B cell (primary cell): ENCODE measurements at places on chromosomes 6 and 20. TPM values are rescaled to one million over a fixed set of nuclear protein-coding genes. Genes with fewer than 3 reads are reported as not detected.

TCF15 gene
- polyA plus RNA-seq: not detected in 2 replicates

TNFAIP3 gene
- polyA plus RNA-seq: 86.2 and 177 TPM in 2 replicates

CAGE1 gene
- 0.13 and 0.25 TPM in 2 replicates for polyA plus RNA-seq

LST1 gene
- 29.4 and 30.5 TPM in 2 replicates for polyA plus RNA-seq
